ENCODE measurements at places on chromosomes 11 and 22. TPM values are rescaled to one million over a fixed set of nuclear protein-coding genes. Genes with fewer than 3 reads are reported as not detected.

The OR2AT4 gene
- not detected for total RNA-seq

The OR52H1 gene
- 0.30 TPM for total RNA-seq

The PYGM gene
- 1.9 TPM for total RNA-seq

The MUC5AC gene
- total RNA-seq, result not detected

The CRACR2B gene
- 4.9 TPM for total RNA-seq

The USP2 gene
- total RNA-seq, result 1.0 TPM

The FOSL1 gene
- 25.9 TPM for total RNA-seq

The GANAB gene
- 279 TPM for total RNA-seq

The HDHD5 gene
- total RNA-seq, result 44.3 TPM

The NCAM1 gene
- total RNA-seq, result not detected

The SERPING1 gene
- not detected for total RNA-seq

The OR8D1 gene
- not detected for total RNA-seq

The SLC43A3 gene
- 189 TPM for total RNA-seq

The AQP11 gene
- 0.52 TPM for total RNA-seq

The XPNPEP3 gene
- 17.5 TPM for total RNA-seq

The SLC22A8 gene
- not detected for total RNA-seq

The RFPL1 gene
- total RNA-seq, result not detected

The FOLR2 gene
- not detected for total RNA-seq

The ARFGAP3 gene
- total RNA-seq, result 45.2 TPM

The RGL4 gene
- total RNA-seq, result 4.9 TPM

The IL10RA gene
- 147 TPM for total RNA-seq
